ENCODE measurements at places on chromosomes 3 and 15.

DNA sequence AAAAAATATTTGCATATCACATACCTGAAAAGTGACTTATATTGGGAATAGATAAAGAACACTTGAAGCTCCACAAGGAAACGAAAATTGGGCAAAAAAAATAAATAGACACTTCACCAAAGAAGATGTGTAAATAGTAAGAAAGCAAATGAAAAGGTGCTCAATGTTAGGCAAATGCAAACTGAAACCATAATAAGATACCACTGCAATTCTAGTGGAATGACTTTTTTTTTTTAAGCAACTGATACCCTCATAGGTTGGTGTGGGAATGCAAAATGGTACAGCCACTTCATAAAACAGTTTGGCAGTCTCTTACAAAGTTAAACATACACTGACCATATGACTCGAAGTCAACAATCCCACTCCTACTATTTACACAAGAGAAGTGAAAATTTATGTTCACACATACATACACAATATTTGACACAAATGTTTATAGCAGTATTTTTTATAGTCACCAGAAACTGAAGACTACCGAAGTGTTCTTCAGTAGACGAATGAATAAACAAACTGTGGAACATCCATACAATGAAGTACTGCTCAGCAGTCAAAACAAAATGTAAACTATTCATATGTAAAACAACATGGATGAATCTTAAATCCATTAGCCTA, 176.3 kb downstream of the ZMAT3 start:
- no peak for ATAC-seq

DNA sequence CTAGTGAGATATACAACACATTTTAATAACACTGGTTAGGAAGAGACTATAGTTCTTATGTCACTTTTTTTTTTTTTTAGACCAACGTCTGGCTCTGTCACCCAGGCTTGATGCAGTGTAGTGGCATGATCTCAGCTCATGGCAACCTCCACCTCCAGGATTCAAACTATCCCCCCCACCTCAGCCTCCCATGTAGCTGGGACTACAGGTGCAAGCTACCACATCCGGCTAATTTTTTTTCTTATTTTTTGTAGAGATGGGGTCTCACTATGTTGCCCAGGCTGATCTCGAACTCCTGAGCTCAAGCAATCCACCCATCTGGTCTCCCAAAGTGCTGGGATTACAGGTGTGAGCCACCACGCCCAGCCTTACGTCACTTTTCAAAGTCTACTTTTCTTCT, 100.8 kb downstream of the FOXP1 start:
- no peak for ATAC-seq

DNA sequence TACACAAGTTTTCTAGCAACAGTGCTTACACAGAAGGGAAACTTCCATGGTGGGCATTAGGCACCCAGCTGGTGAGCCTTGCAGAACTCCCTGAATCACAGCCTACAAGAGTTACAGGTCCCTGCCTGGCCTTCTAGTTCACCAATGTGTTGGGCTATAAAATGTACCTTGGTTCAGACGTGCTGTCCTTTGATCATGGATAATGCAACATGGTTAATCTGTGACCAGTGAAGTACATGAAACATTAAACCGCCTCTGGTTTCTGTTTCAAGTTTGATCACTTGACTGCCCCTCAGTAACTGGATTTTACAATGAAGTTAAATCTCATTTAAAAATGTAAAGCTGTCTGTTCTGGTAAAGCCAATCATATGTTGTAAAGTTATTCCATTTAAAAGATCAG, 51.8 kb downstream of the FMN1 start:
- no peak for ATAC-seq

DNA sequence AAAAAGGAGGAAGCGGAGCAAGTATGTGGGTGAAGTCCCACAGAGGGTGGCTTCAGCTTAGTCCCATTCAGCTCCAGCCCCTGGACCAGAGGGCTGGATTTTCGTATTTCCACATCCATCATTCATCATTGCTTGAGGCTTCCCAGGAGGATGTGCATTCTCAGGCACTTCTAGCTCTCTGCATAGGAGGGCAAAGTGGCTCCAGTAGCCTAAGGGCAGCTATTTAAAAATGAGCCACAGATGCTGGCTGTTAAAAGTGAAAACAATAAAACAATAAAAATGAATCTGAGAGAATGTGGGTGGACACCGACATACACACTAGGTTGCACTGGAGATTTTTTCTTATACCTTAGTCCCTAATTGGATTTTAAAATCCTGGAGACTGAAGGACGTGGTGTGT, 629.2 kb upstream of the ZNF385D start:
- ATAC-seq, result no peak

- ATAC-seq, result no peak
These were observed 191.9 kb upstream of the TSC22D2 start for GRCh38 chr3:150216041-150216811.

- ATAC-seq, result no peak
These were observed 68.1 kb downstream of the EOMES start for GRCh38 chr3:27653803-27654558.

DNA sequence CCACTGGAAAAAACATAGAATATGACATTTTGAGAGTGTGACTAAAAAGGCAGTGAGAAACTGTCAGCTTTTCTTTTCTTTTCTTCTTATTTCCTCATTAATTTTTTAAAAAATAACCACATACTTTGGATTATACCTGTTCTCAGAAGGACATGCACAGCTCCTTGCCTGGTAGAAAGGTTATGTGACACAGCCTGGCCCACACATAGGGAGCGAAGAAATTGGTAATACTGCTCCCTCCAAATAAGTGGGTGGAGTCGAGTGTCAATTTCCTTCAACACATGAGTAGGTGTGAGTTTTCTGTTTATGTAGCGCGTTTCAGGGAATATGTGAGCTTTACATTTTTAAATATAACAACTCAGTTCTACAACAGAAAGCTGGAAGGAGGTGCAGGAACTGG, 28.9 kb upstream of the RAD18 start:
- ATAC-seq, result no peak
